ENCODE measurements at places on chromosomes 3 and 15.
A peak's percentile ranks its signal among the peaks of the same experiment; 100 is the strongest.

DNA sequence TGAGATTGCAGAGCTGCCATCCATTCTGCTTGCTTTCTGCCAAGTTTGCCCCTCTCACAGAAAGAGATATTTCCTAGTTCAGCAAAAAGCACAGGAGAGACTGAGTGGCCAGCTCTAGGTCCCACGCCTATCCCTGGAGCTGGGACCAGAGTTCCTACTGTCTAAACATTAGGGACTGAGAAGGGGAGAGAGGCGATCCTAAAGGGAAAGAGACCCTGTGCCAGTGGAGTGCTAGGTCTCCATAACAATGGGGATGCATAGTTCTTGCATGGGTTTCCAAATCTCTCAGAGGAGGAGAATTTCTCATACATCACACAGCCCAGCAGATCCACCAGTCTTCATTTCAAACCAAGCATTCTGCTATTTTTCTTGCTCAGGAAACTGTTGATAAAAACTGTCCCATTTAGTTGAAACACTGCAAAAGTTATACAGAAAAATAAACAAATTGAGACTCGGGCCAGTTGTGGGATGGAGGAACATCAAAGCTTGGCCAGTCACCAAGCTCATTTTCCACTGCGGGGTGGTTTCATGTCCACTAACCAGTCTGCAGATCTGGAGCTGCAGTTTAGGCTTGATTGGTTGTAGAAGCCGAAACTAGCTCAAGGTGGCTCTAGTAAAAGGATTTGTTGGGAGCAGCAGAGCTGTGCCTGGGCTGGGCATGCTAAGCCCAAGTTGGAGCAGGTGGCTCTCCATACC is 62.7 kb downstream of the EEFSEC start:
- DNase-seq, result no peak

- peak; percentile 71 for DNase-seq
Observed at GRCh38 chr3:151011427-151011826, 38.9 kb upstream of the CLRN1 start.

- DNase-seq, result no peak
Observed at GRCh38 chr3:86800116-86800515, 190.8 kb downstream of the VGLL3 start.

DNA sequence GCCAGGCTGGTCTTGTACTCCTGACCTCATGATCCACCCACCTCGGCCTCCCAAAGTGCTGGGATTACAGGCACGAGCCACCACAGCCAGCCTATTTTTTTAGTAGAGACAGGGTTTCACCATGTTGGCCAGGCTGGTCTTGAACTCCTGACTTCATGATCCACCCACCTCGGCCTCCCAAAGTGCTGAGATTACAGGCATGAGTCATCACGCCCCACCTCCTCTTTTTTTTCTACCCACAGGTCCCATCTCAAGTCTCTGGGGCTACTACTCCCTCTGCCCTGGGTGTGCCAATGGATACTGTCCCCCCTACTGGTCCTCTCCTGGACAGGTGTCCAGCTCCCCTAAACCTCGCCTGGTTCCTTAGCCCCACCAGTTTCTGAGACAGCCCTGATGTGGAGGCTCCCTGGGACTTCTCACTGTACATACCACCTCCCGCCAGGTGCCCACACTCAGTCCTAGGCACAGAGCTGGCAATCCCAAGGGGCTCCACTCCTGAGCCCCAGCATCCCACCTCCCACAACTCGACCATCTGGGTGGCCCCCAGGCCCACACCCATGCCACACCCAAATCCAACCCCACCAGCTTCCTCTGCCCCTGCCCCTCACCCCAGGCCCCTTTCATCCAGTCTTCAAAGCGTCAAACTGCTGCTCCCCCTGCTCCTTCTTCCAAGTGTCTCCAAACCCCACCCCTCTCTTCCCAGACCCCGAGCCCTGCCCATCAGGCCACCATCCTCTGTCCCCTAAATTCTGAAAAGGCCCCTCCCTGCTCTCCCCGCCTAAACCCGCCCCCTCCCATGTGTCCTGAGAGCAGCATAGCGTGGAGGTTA is 13.1 kb upstream of the CYP11A1 start:
- DNase-seq, result no peak

- DNase-seq, result no peak
Observed at GRCh38 chr3:36193448-36193847, 186.9 kb upstream of the STAC start.

DNA sequence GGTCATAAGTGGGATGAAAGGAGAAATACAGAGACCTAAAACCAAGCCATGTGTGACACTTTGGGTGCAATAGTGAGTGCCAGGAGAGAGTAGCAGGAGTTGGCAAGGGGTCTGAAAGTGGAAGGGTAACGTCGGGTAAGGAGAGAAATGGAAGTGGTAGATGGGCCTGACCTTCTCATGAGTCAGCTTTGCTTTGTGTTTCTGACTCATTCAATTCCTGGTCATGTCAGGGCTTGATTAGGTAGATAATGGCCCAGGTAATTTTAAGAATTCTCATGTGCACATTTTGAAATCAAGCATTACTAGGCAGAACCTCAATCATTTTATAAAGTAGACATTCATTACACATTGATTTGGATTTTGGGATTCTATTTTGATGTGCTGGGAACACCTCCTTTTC is 262.5 kb downstream of the SOX2 start:
- no peak for DNase-seq

- no peak for DNase-seq
Observed at GRCh38 chr3:24037971-24038370, 92.9 kb downstream of the NR1D2 start.

DNA sequence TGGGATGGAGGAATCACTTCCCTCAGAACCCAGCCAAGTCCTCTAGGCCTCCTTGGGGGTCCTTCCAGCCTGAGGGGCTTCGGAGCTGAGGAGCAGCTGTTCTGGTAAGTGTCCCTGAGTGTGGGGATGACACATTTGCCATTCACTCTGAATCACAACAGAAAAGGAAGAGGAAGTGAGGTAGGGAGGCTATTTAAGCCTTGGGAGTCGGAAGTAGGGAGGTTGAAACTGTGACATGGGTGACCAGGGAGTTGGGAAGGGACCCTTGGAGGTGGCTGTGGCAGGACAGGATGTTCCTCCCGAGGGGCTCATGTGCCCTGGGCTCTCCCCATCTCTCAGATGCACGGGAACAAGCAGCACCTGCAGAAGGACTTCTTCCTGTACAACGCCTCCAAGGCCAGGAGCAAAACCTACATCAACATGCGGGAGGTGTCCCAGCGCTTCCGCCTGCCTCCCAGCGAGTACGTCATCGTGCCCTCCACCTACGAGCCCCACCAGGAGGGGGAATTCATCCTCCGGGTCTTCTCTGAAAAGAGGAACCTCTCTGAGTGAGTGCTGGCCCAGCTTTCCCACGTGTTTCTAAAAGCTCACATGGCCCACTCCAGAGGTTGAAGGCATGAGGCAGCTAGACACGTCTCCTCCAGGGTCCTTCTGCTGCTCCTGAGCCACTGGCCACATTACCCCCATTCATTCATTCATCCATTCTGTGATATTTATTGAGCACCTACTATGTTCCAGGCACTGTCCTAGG is 43.3 kb downstream of the CAPN3 start:
- no peak for DNase-seq

DNA sequence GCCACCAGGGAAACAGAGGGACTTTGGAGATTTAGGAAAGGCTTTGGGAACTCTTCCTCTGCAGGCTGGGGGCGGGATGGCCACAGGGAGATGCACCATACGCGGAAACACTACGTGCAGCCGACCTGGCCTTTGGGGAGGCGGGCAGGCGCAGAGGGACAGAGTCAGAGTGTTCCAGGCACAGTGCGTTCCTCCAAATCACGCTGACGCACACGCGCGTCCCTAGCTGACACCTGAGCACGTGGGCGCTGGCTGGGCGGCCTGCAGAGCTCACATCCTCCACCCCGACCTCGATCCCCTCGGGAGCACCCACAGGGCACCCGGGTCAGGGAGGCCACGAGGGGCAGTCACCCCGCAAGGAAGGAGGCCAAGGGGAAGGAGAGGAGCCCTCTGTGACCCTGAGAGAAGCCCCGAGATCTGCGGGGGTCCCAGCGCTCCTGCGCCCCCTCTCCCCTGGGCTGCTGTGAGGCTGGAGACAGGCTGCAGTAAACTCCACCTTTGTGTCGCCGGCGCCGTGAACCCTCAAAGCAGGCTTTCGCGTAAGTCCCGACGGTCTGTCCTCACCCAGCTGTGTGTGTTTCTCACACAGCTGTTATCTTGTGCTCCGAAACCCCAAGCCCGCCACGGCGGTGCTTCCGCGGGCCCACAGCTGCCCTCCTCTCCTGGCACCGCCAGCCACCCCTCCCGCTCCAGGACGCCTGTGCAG is 196.3 kb downstream of the OCA2 start:
- no peak for DNase-seq

DNA sequence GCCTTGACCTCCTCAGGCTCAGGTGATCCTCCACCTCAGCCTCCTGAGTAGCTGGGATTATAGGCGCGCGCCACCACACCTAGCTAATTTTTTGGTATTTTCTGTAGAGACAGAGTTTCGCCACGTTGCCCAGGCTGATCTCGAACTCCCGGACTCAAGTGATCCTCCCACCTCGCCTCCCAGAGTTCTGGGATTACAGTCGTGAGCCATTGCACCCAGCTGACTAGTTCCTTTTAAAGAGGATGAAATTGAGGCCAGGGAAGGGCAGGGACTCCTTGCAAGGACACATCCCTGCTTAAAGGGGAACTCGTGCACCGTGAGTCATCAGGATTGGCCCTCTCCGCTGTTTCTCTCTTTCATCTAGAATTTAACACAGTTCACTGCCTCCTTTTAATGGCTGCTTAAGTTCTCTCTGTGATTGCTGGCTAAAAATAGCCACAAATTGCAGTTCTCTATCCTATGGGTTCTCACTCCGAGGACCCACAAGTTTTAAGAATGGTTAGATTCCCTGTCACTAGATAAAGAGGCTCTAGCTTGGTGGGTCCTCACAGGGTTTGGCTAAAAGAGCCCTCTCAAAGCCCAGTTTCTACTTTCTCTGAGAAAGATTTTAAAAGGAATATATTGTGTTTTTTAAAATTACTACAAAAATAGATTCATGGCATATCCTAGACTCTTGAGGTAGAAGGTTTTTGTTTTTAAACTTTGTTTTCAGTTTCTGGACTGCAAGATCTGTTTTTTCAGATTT is 1.4 kb downstream of the CRTAP start:
- peak; percentile 88 for DNase-seq

DNA sequence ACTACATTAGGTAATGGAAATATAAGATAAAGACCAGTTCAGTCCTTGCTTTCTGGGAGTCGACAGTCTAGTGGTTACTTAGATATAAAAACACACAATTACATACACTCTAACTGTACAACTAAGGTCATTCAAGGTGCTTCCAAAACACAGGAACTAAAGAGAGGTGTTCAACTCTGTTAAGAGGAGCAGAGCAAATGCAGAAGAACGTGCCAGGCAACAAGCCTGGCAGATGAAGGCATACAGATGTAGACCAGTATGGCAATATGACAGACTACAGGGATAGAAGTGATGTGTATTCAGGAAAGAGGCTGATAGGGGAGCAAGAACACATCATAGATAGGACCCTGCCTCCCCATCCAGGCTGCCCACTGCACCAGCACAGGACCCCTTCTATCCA is 78.3 kb downstream of the CBLB start:
- no peak for DNase-seq

DNA sequence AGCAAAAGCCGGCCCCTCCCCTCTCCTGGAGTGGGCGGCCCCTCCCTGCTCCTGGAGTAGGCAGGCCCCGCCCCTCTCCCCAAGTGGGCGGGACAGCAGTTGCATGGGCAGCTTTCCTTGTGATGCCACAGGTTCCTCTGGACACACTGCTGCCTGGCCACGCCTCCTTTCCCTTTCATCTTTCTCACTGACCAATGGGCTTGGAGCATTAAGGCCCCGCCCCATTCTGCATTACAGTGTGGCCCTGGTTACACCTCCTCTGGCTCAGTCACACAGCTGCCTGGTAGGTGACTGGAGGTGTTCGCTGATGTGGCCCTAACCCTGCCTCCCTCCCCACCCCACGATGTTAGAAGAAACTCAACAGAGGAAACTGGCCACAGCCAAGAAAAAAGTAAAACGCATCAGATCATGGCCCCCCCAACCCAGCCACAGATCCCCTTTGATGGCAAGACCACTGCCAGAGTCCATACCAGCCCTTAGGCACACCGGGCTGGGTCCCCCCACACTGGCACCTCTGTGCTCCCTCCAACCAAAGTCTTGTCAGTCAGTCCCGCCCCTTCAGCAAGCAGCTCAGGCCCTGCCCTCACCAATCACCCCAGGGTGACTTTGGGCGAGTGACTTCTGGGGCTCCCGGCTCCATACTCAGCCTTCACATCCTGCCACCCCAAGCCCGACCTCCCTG is 84.3 kb downstream of the ADAMTS7 start:
- no peak for DNase-seq

- no peak for DNase-seq
Observed at GRCh38 chr3:153600896-153601295, 438.9 kb downstream of the RAP2B start.

- no peak for DNase-seq
Observed at GRCh38 chr3:130537673-130538304, 20.8 kb downstream of the COL6A6 start.

DNA sequence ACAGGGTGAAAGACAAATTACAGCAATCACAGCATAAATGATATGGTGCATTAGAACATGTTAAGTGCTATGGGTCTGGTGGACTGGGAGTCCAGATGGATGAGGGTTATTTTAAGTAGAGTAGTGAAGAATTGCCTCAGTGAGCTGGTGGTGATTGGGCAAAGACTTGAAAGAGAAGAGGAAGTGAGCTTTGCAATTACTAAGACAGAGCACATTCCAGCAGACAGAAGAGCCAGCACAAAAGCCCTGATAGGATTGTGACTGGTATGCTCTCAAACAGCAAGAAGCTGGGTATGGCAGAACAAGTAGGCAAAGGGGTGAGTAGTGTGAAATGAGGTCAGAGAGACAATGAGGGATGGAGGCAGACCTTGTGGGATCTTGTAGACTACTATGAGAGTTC is 2.1 kb upstream of the ACKR4 start:
- DNase-seq, result no peak

- no peak for DNase-seq
Observed at GRCh38 chr3:60076331-60076730, 1026.5 kb upstream of the CFAP20DC start.
